ENCODE measurements at places on chromosomes 11 and 22.
A peak's percentile ranks its signal among the peaks of the same experiment; 100 is the strongest.

- DNase-seq = no peak
Measured at GRCh38 chr11:61702701-61703312, 22.6 kb downstream of the DAGLA start.

DNA sequence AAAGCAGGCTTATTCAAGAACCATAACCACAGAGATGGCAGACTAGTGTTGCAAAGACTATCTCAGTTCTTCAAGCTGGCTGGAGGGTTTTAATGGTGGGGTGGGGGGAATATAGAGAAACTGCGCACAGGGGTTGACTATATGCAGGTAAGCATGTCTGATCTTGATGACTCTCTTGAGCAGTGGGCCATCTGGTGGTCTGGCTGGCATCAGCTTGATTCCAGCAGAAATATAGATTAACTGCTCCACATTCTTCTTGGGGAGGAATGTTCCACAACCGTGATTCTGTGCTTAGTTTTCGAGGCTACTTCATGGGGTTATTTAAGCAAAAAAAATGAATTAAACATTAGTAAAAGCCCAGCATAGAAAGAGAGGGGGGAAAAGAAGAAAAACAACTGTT is 158.8 kb upstream of the PGR start:
- DNase-seq = no peak

- DNase-seq = no peak
Measured at GRCh38 chr11:29352273-29352795, 664.5 kb downstream of the KCNA4 start.

DNA sequence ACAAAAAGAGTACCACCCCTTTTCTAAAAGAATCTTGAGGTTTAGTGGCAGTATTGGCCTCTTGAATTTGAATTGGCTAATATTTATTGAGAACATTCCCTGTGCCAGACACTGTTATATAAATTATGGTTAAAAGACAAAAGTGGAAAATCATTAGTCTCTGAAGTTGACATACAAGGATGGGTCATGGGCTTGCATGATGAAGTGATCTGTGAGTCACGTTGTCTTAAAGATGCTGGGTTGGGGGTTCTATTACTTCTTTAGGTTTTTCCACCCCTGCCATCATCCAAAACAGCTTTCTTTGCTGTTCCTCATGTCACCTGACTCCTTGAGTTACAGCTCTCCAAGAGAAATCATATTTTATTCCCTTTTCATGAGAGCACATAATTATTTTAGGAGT is 85.0 kb downstream of the CD44 start:
- DNase-seq = no peak

DNA sequence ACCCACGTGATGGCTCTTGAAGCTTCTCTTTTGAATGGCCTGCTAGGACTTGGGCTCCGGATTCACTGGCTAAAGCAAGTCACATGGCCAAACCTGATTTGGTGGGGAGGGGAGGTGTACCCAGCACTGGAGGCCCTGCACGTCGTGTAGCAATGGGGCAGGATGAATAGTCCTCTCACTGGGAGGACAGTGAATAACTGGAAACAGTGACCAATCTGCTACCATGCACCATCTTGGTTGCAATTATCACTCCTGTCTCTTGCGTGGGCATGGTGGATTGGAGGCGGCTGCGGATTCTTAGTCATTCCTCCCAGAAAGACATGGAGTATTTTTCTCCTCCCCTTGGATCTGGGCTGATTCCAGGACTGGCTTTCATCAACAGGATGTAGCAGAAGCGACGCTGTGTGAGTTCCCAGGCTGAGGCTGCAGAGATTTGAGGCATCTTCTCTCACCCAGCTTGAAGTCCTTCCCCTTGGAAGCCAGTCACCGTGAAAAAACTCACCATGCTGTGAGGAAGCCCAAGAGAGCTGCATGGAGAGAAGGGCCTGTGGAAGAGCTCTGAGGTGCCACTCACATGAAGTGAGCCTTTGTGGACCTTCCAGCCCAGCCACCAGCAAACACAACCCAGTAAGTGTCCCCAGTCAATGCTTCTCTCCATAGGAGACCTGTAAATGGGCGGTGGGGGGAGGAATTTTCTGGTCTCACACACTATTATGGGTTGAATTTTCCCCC is 70.4 kb downstream of the IGLL1 start:
- DNase-seq = no peak

GRCh38 chr22:37373451-37373850 is 53.8 kb downstream of the ELFN2 start:
- DNase-seq = no peak

- no peak for DNase-seq
Measured at GRCh38 chr22:47808236-47808635, 1045.8 kb downstream of the TBC1D22A start.

DNA sequence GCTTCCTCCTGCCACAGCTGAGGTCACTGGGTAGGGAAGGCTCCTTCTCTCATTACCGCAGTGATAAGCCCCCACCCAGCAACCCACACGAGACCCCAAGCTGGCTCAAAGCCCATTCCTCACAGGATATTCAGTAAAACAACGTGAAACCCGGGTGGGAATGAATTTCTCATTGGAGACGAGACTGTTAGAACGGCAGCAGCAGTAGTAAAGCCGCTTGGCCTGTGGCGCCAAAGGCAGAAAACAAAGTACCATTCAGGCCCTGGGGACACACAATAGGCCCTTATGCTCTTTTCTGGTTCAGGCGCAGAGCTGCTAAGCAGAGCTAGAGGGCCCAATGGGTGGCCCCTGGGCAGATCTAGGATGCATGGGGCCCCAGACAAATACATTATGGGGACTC is 45.3 kb downstream of the PC start:
- DNase-seq = peak; percentile 53

GRCh38 chr11:121329781-121330395 is 37.3 kb downstream of the SC5D start:
- DNase-seq = no peak

- no peak for DNase-seq
Measured at GRCh38 chr11:96329419-96329818, 13.6 kb downstream of the MAML2 start.

DNA sequence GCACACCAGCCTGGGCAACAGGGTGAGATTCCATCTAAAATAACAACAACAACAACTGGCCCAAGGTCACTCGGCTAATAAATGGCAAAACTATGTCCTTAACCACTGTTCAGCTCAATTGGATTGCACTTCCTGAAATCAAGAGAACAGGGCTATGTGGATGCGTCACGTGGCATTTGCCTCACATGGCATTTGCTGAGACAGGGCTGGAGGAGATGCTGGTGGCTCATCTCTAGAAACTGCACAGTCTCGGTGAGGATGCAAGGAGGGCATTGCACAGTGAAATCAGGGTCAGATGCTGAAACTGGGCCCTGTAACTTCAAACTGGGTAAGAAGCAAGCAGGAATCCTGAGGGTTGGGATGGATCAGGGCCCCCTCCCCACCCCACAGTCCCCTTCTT is 171.9 kb downstream of the BUD13 start:
- no peak for DNase-seq

DNA sequence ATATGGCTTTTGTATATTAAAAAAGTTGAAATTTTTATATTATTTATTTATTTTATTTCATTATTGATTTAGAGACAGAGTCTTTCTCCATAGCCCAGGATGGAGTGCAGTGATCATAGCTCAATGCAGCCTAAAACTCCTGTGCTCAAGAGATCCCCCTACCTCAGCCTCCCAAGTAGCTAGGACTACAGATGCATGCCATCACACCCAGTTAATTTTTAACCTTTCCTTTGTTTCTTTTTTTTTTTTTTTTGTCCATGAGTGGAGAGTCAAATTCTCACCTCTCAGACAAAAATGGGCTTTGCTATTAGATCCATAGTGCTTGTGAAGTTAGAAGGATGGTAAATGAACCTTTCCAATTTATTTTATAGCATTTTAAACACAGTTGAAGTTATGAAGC is 182.5 kb downstream of the SOX6 start:
- no peak for DNase-seq

GRCh38 chr11:112485280-112485679 is 224.6 kb upstream of the PLET1 start:
- no peak for DNase-seq

GRCh38 chr22:29096736-29097669 is 24.2 kb downstream of the KREMEN1 start:
- no peak for DNase-seq

- DNase-seq = no peak
Measured at GRCh38 chr11:104609311-104610085, 288.8 kb downstream of the CASP12 start.

DNA sequence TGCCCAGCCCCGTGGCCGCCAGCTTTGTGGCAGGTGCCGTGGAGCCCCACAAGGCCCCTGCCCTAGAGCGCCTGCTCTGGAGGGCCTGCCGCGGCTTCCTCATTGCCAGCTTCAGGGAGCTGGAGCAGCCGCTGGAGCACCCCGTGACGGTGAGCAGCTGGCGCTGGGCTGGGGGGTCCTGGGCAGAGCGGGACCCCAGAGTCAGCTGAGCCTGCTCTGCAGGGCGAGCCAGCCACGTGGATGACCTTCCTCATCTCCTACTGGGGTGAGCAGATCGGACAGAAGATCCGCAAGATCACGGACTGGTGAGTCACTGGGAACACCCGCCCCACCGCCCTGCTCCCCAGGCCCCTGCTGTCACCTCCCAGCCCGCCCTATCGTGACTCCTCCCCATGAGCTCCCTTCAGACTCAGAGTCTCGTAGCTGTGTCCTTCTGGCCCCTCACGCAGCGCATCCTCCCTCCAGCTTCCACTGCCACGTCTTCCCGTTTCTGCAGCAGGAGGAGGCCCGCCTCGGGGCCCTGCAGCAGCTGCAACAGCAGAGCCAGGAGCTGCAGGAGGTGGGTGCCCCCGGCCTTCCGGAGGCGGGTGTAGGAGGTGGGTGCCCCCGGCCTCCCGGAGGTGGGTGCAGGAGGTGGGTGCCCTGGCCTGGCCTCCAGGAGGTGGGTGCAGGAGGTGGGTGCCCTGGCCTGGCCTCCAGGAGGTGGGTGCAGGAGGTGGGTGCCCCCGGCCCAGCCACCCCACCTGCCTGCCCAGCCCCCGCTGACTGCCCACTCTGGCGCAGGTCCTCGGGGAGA is 4.7 kb downstream of the TCIRG1 start:
- DNase-seq = no peak

DNA sequence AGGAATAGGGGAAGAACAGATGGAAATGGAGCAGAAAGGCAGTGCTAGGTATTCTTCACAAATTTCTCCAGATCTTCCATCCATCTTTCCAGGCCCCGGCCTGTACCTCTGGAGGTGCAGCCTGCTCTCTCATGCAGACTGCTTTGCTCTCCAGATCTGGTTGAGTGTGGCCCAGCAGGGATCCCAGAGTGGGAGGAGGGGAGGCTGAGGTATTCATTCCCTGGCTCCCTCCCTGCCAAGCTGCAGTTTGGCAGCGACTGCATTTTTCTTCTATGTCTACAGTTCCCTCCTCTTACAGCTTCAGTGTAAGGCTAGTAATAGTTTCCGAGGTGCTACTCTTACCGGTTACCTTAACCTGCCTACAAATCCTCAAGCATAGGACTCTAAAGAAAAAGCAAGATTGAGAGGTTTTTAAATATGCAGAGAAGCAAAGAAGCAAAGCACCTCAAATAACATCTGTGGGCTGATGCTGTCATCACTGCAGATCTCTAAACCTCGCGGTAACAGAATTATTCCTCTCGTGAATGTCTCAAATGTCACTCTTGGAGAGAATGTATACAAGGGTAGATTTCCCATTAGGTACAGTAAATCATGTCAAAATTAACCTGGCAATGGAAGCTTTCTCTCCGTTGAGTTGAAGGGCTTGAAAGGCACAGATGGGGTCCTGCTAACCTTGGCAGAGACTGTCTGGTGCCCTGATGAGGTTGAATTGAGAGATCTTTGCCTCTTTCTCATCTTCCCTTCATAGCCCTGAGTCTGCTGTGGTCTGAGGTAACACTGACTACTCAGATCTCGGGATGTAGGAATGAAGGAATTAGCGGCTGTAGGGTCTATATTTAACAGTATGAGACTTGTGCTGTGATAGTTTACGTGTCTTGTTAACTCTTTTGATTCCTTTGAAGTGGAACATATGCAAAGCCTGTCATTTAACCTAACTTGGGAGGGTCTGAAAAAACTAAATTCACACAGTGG is 297.9 kb upstream of the C11orf87 start:
- DNase-seq = no peak

- no peak for DNase-seq
Measured at GRCh38 chr22:24504956-24505736, 10.0 kb downstream of the UPB1 start.

GRCh38 chr22:31752096-31752847 is 1.5 kb upstream of the DEPDC5 start:
- DNase-seq = no peak

DNA sequence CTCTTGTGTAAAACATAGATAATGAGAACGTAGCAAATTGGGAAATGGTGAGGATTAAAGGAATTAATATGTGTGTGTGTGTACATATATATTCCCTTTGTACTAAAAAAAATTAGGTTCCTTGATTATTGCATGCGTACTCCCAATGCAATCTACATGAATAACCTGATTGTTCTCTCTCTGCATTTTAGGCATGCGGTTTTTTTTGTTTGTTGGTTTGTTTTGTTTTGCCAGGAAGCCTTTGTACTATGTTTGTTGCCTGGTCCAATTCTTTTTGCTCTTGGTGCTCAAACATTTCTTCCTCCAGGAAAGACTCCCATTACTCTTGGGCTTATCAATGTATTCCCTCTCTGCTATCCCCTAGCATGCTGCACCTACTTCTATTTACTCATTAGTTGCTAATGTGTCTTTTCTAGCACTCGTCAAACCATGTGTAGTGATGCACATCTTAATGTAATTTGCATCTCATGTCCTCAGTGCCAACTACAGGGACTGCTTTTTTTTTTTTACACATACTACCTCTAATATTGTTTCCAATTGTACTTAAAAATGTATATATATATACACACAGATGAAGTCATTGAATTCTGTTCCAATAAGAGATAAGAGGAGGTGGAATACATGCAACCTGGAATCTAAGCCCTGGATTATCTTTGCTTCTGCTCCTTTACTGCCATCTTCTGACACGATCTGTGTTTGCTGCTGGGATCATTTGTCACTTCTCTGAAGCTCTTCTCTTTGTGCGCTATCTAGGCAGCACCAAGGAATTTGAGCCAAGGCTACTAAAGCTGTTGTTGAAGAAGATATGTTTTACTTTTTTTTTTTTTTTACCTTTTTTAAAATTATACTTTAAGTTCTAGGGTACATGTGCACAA is 197.2 kb upstream of the ANO3 start:
- no peak for DNase-seq

- no peak for DNase-seq
Measured at GRCh38 chr11:126133901-126134300, 71.2 kb upstream of the CDON start.

DNA sequence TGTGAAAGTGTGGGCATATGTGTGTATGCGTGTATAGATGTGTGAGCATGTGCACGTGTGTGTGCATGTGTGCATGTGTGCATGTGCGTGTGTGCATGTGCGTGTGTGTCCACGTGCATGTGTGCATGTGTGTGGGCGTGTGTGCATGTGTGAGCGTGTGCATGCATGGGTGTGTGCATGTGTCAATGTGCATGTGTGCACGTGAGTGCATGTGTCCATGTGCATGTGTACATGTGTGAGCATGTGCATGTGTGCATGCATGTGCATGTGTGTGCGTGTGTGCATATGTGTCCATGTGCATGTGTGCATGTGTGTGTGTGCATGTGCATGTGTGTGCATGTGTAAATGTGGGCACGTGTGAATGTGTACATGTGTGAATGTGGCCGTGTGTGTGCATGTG is 95.3 kb downstream of the ST3GAL4 start:
- no peak for DNase-seq

- no peak for DNase-seq
Measured at GRCh38 chr11:35950082-35950481, 6.2 kb downstream of the LDLRAD3 start.

GRCh38 chr22:28120691-28121592 is 201.9 kb upstream of the PITPNB start:
- no peak for DNase-seq

GRCh38 chr22:27011133-27011532 is 353.7 kb downstream of the MIAT start:
- no peak for DNase-seq

- DNase-seq = no peak
Measured at GRCh38 chr11:45664376-45665205, 831 bp downstream of the CHST1 start.

Measured in anterior cingulate cortex (tissue), 58 donors.